ENCODE measurements at places on chromosomes 6 and 20. TPM values are rescaled to one million over a fixed set of nuclear protein-coding genes. Genes with fewer than 3 reads are reported as not detected.

GABRR1 gene
- total RNA-seq = not detected

RSPH9 gene
- total RNA-seq = 0.18 TPM

HLA-DQB1 gene
- total RNA-seq = not detected

DNA sequence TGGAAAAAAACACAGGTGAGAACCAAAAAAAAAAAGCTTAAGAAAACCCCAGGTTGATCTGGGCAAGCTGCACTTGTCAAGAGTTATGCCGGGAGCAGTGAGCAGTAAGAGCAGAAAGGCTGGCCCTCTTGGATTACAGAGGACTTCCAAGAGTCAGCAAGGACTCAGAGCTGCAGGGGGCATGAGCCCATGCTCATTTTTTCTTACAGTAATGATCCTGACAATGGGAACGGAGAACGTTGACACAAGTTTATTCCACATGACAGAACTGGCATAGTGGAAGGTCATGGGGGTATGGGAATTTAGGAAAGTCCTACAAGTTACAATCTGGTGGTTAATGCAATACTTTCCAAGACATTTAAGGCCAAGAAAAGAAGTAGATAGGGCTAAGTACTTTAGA lies 256.6 kb downstream of the GMDS start:
- H3K27me3 ChIP-seq = no peaks in the 10 kb centered on the region
- DNase-seq = no peak
- H3K4me1 ChIP-seq = no peaks in the 10 kb centered on the region
- no peak overlapping the region for H3K27ac ChIP-seq
- no peaks in the 10 kb centered on the region for H3K36me3 ChIP-seq
- H3K4me3 ChIP-seq = no peak overlapping the region

- H3K27ac ChIP-seq = no peak overlapping the region
- H3K27me3 ChIP-seq = no peaks in the 10 kb centered on the region
- peaks cover 7% of the 10 kb centered on the region for H3K36me3 ChIP-seq
- no peak overlapping the region for H3K4me3 ChIP-seq
- peaks cover 6% of the 10 kb centered on the region for H3K4me1 ChIP-seq
- DNase-seq = no peak
These were observed 5.1 kb downstream of the CDKAL1 start for GRCh38 chr6:20539387-20539786.
